ENCODE measurements at places on chromosomes 2 and 18.

- DNase-seq: no peak
These were observed 6.2 kb downstream of the STK39 start for GRCh38 chr2:168241208-168241607.

DNA sequence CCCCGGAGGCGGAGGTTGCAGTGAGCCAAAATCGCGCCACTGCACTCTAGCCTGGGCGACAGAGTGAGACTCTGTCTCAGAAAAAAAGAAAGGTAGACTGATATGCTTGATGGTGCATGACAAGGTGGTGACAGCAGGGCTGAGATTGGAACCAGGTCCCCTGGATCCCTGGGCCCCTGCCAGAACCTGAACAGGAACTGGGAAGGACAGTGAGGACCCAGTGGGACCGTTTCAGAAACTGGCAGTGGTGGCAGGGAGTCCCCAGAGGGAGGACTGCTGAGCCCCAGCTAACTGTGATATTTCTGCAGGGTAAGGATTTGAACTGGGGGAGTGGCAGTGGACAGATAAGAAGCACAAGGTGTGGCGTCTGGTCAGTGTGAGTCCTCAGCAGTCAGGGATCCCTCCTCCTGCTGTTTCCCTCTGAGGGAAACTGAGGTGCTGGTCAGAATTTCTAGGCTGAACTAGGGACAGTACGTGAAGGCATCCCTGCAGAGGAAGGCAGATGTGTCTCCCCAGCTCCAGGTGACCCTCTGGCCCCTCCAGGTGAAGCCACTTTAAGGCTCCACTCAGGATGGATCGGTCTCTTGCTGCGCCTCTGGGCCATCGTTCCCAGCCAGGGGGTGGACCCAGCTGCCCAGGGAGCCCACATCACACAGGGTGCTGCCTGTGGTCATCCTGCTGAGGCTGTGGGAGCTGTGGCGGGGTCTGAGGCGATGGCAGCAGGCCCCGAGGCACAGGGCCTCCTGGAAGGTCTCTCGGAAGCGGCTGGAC is 5.6 kb downstream of the NMUR1 start:
- DNase-seq: no peak

DNA sequence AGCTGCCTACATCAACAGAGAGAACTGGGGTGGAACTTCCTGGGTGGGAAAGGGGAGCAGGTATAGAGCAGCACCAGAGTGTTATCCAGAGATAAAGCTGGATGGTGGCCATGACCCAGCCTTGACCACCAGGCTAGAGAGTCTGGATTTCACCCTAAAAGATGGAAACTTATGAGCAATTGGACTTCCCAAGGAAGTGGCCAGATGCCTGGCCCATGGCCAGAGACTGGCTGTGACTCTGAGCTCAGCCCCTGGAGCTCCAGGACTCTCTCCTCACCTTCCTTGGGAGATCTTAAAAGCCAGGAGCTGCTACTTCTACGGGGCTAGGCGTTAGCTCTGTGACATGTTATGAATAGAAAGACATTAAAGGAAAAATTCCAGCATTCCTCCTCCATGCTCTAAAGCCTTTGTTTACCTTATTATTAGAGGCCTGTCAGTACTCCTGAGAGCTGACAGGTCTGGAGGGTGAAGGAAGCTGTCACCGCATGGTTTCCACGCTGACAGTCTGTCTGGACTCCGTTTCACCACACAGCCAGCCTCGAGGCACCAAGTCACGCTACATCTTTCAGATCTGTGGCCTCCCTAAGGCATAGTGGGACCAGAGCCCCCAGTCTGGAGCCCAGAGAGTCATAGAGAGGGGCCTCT is 260.0 kb upstream of the SIX2 start:
- no peak for DNase-seq

GRCh38 chr18:12474146-12474545 is 66.4 kb downstream of the PRELID3A start:
- DNase-seq: no peak

DNA sequence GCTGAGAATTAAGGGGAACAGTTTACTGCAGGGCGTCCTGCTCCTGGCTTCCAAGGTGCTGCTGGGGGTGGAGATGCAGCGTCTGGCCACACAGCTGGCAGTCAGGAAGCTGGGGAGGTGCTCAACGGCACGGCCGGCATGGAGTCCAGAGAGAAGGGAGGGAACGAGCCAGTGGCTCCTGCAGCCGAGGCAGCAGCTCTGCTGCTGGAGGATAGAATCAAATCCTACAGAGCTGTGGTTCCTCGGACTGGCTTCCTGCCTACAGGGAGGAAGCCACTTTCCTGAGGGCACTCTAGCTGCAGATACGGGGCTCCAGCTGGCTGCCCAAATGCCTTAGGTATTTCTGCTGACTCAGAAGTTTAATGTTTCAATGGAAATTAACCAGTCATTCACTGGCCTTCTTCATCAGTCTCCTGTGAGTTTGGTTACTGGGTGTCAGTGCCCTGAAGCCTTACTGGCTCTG is 266.3 kb downstream of the TWIST2 start:
- DNase-seq: no peak

DNA sequence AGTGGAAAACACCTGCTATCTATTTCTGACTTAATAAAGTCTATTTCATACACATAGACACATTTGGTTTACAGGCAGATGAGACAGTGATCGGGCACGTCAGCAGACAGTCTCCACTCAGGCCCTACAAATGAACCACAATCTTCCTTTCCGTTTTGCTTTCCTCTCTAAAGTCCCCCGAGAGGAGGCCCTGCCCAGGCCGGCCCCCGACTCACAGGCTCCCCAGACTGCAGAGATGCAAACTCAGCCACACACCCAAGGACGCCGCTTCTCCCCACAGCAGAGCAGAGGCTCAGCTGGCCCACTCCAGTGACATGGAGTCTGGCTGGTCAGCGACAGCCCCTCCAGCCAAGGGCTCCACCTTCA is 9.3 kb upstream of the MTERF4 start:
- DNase-seq: no peak

GRCh38 chr2:98749066-98749450 is 18.1 kb upstream of the MGAT4A start:
- DNase-seq: no peak

- peak; percentile 51 for DNase-seq
These were observed 28.9 kb upstream of the CNOT11 start for GRCh38 chr2:101223814-101224231.

DNA sequence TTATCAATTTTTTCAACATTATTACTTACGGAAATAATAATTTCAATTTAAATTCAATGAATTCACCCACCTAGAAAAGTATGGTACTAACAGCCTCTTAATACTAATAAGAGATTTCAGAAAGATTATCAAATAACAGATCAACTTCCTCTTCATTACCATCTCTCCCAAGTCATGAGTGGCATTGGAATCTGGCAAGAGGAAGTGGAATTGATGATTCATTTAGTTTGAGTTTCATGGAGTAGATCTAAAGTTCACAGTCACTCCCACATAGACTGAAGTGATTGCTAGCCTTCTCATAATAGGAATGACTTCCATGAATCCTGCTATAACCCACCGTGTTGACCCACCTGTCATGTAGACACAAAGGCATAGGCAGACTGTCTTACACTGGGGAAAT is 77.7 kb upstream of the WDR75 start:
- DNase-seq: no peak

- DNase-seq: no peak
These were observed 65.2 kb downstream of the CIB4 start for GRCh38 chr2:26575836-26576564.

DNA sequence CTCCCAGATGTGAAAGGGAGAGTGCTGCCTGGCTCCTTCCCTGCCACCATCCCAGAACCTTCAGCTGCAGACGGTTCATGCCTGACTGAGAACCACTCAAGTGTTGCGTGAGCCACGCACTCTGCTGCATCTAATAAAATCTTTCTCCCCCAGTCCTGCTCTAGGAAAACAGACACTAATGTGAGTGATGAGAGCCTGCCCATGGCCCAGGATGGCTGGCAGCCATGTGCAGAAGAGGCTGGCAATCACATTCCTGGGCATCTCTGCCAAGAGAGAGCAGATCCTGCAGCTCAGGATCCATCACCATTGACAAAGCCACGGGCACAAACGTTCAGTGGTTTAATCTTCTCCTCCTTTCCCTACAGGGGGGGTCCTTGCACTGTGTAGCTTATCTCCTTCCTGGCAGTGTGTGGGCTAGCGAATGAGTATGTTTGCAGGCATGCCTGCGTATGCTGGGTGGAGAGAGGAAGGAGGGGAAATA is 477.5 kb downstream of the SLC4A3 start:
- DNase-seq: no peak

DNA sequence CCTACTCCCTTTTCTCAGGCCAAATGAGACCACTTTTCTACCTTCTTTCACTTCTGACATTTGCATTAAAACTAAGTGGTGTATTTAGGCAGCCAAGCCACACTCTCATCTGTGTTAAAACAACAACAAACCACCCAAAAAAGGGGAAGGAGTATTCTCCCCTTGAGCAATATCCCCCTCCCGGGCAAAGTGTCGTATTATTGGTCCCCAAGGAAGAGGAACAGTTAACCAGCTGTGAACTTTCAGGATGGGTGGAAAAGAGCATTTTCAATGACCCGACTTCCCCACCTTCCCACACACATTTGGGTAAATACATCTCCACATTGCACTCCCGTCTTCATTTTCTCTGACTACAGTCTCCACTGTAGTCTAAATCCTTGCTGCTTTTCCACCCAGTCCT is 44.3 kb downstream of the FEZ2 start:
- DNase-seq: no peak

DNA sequence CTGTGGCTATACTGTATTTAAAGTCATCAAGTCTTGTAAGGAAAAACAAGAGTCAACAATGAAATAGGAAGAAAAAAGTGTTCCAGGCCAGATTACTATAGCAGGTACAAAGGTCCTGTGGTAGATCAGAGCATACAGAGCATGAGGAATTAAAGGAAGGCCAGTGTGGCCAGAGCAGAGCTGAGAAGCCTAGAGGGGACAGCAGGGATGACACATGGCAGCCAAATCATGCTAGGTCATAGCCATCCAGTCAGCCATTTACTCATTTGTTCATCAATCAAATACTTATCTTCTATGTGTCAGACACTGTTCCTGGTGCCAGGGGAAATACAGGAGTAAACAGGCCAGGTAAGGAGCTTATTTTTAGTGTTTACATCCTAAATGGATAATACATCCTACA is 24.3 kb downstream of the ADD2 start:
- no peak for DNase-seq

DNA sequence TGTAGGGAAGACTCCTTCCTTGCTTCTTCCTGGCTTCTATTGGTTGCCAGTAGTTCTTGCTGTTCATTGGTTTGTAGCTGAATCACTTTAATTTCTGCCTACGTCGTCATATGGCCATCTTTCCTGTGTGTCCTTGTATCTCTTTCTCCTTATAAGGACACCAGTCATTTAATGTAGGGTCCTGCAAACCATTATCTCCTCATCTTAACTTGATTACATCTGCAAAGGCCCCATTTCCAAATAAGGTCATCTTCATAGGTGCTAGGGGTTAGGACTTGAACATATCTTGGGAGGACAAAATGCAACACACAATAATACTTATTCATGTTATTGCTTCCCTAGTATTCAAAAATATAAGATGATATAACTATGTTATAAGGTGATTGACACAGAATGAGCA is 95.5 kb upstream of the TTC27 start:
- DNase-seq: no peak

GRCh38 chr2:86485103-86485502 is 43.9 kb downstream of the KDM3A start:
- DNase-seq: no peak

DNA sequence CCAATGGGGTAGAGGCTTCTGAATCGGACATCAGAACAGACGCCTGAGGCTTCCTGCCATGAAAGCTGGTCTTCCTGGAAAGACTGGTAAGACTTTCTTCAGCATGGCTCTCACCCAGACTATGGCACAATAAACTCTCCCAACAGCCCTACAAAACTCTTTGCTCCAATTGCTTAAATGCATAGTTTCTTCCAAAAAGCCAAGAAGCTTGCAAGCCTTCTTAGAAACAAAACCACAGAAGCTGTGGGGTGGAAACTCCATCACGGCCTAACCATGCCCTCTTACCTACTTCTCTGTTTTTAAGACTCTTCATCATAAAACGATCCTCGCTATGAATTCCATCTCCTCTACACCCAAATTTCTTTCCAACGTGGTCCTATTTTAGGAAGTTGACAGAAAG is 48.2 kb downstream of the PAX8 start:
- DNase-seq: no peak

DNA sequence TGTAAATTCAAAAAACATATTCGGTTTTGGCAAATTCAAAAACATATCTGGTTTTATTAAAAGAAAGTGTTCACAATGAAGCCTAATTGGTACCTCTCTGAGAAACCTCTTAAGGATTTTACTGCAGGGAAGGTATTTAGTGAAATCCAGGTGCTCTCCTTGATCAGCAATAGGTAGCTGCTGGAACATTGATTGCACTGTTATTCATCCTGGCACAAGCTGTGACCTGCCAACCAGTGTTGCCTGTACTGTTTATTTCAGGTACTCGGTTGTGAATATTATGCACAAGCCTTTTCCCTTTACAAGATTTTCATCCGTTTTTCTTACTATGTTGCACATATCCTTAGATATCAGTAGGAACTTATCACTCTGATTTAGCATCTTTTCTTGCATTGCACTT is 155.8 kb upstream of the ZEB2 start:
- no peak for DNase-seq

- DNase-seq: no peak
These were observed 83.8 kb upstream of the TFCP2L1 start for GRCh38 chr2:121368836-121369235.

- no peak for DNase-seq
These were observed 25.0 kb upstream of the RNF103 start for GRCh38 chr2:86648681-86649080.

DNA sequence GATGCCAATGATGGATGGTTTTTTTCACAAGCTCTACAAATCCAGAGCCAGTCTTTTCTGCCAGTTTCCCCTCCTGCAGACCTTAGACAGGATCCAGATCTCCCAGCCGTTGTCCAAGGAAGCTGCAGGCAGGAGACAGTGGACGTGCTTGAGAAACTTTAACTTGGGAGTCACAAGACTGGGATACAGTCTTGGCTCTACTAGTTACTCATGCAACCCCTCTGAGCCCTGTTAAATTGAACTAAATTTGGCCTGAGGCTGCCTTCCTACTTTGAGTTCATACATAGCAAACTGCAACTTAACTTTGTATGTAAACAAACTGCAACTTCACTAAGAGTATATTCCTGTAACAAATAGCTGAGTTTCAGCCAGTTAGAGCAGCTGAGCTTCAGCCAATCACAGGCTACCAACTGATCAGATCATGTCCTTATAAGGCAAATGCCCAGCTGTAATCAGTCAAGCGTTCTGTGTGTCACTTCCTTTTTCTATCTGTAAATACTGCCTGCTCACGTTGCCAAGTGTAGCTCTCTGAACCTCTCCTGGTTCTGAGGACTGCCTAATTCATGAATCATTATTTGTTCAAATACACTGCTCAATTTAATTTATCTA is 140.9 kb downstream of the CAPN13 start:
- DNase-seq: no peak

GRCh38 chr2:236400594-236401360 is 136.6 kb upstream of the ASB18 start:
- no peak for DNase-seq
